ENCODE measurements at places on chromosomes 3 and 15.

DNA sequence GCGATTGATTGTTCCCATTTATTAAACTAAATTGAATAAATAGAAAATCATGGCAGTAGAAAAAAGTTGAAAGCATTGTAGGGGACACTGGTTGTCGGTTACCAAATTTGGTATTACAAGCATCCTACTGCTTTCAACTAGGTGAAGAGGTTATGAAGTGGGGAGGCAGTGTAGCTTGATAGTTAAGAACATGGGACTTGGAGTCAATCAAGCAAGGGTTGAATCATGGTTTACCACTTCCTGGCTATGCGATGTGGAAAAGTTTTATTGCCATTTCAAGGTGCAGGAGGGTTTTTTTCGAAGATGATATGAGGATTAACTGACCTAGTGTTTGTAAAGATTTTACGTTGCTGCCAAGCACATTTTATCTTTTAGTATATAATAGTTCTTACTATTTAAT is 318.2 kb upstream of the KCNH8 start:
- DNase-seq = no peak

DNA sequence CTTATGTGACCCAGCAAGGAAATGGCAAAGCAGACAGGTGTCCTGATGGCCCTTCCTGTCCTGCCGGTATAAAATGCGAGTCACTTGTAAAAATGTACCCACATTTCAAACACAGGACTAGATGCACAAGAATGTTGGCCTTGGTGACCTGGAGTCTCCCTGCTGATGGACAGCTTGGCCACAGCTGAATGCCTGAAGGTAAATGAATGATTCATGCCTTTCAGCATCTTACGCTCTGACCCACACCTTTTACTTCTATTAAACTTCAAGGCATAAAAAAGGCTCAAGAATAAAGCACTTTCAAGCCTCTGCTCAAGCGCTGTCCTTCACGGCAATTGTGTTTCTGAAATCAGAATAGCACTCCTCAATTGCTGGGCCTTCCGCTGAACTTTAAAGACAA is 228.0 kb upstream of the SLCO3A1 start:
- no peak for DNase-seq

DNA sequence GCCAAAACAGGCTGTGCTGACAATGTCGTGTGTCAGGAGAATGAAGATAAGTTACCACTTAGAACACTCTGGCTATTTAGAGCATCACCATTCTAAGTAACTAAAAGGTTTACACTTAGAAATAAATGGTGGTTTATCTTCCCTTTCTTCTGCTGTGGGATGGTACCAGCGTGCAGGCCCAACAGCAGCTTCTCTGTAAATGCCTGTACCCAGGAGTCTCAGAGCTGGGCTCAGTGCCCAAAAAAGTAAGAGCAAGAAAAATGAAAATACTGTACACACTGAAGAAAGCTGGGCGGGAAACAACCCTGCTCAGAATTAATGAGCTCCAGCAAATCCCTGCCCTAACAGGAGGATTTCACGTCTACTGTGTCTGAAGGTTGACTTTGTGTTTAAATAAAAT is 206.5 kb downstream of the MFSD1 start:
- no peak for DNase-seq

DNA sequence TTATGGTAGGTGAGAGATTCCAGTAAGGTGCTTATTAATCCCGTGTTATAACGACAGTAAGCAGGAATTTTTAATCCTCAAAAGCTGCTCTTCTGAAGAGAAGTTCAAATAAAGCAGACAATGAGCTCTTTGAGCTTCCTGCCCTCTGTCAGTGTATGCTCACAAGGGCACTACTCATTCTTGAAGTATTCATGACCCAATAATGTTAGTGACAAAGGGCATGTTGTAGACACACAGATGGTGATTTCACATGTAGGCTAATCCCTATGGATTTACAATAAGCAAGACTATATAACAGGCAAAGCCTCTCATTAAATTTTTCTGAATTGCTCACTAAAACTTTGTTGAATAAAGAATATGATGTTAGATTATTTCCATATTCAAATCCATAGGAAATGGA is 578.6 kb downstream of the RSL24D1 start:
- no peak for DNase-seq

GRCh38 chr3:147620906-147621305 is 211.7 kb downstream of the ZIC1 start:
- DNase-seq = no peak

- DNase-seq = no peak
These were observed 28.1 kb downstream of the DNAJB8 start for GRCh38 chr3:128438488-128439072.

DNA sequence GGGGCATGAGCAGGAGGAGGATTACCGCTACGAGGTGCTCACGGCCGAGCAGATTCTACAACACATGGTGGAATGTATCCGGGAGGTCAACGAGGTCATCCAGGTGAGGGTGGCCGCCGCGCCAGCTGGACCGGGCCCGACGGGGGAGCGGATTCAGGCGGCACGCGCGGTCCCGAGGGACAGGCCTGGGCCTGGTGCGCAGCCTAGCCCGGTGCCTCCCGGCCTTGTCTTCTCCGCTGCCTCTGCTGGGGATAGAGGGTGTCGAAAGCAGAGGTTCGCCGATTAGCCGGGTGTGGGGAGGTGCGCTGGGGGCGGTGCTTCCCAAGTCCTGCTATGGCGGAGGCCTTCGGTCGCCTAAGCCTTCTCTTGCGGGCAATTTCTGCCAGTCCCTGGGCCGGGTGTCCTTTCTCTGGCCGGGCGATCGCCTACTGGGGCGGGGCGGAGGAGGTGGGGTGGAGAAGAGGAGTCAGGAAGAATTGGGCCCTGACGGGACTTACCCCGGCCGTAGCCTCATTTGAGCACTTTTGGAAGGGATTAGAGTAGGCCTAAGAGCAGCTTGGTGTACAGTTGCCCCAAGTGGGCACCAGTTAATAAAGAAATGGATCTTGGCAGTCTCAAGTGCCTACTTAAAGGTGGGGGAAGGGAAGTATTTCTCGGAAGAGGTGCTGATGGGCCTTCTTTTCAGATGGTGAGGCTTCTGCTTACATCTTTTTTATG is 940 bp downstream of the ARIH1 start:
- DNase-seq = peak; percentile 36

DNA sequence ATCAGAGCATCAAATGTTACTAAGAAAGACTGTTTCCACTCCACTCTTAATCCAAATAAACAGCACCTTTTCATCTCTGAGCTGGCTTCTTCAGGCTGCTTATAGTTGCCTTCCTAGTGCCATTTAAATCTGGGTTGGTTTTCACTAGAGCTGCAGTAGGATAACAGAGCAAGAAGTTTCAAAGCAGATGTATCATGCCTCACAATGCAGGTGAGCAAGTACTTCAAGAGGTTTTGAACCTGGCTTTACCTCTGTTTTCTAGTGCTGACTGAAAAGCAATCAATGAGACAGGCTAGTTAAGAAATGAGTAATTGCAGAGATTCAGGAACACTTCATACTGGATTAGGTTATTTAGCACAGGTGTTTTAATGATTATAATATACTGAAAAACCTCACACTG is 147.7 kb upstream of the SATB1 start:
- no peak for DNase-seq

- no peak for DNase-seq
These were observed 322.6 kb upstream of the FRG2C start for GRCh38 chr3:75341324-75342067.

DNA sequence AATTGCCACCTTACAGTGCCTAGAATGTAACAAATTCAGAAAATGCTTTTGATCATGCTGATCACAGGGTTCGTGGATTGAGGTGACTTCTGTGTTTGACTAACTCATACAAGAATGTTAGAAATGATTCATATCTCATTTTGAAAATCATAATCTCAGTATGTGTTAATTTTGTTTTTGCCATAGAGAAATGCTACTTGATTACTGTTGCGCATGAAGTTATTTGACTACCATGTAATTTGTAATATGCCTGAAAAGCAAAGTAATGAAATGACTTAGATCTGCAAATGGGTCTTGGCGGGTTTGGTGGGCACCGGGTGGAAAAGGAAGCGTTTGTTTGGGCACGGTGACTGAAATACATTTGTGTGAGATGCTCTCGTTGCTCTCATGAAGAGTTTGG is 173.6 kb upstream of the BHLHE40 start:
- DNase-seq = no peak

GRCh38 chr15:95078003-95078402 is 846.6 kb downstream of the MCTP2 start:
- no peak for DNase-seq

Measured in NT2/D1 (cell line).